ENCODE measurements at places on chromosomes 11 and 22.
A peak's percentile ranks its signal among the peaks of the same experiment; 100 is the strongest.

DNA sequence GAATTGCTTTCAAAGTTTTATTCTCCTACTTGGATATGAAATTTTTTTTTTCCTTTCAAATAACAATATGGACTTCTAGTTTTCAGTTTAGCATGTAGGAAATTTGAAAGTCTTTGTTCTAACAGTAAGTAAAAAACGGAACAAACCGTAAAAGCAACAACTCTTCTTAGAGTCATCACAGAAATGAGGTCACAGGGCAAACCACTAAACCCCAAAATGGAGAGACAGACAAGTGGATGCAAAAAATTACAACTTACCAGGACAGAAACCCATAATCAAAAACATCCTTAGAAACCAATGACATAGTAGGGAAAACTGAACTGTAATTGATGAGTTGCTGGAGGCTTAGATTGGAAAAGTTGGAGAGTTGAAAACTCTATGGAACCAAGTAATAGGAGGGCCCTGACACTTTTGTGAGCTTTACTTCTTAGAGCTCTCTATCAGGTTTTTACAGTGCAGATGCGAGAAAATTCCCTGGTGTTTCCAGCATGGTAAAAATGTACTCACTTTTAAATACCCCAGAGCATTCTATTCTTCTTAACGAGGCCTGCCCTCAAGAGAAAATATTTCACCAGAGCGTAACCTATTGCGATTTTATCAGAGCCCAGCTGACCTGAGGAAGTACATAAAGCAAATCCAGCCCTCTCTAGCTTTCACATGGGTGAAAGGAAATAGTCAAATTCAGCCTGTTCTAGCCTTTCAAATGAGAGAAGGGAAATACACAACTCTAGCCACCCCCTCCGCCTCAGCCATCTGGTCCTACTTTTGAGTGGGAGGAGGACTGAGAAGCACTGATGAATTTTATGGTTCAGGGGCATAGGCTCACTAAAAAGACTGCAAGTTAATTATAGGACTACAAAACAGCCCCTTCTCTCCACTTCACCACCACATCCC lies 39.1 kb downstream of the CASP12 start:
- no peak for DNase-seq
- H3K4me1 ChIP-seq = peaks cover 14% of the 10 kb centered on the region
- H3K4me3 ChIP-seq = no peak overlapping the region
- no peaks in the 10 kb centered on the region for H3K36me3 ChIP-seq

GRCh38 chr11:79066456-79067351 lies 374.1 kb downstream of the TENM4 start:
- H3K27me3 ChIP-seq = no peaks in the 10 kb centered on the region
- no peak for DNase-seq
- H3K27ac ChIP-seq = no peak overlapping the region
- no peaks in the 10 kb centered on the region for H3K36me3 ChIP-seq

DNA sequence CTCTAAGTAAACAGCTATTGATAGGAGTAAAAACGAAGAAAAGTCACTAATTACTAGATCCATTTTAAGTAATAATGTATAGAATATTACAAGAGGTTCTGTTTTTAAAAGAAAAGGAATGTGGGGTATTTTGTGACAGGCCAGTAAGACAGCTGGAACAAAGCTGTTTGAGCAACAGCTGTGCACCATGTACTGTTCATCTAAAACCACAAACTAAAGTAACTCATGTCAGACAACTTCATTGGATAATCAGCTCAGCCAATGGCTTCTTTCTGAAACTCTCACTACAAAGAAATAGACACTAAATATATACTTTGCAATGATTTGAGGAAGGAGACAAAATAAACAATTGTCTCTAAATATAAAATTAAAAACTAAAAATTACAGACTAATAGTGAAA lies 16.1 kb downstream of the RRAS2 start:
- H3K27me3 ChIP-seq = no peaks in the 10 kb centered on the region
- no peak overlapping the region for H3K4me3 ChIP-seq
- peaks cover 55% of the 10 kb centered on the region for H3K36me3 ChIP-seq
- no peak for DNase-seq
- no peak overlapping the region for H3K27ac ChIP-seq

DNA sequence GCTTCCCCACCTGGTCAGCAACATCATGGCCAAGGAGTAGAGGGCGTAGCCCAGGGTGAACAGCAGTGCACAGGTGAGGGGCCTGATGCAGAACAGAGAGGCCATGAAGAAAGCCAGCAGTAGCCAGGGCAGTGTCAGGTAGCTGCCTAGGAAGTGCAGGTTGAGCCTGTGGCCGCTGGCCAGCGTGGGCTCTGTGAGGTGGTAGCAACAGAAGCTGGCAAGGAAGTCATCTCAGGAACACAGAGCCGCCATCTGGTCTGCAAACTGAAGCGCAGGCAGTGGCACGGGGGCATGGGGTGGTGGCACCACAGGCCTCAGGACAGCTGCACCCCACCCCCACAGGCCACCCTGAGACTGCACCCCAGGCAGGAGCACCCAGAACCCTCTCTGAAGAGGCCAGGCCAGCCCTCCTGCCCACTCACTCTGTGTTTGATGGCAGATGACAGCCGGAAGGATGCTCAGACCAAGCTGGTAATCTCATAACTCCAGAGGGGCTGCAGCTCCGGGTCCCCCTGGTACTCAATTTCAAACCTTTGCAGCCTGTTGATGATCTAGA lies 95.3 kb downstream of the MED15 start:
- no peak overlapping the region for H3K4me3 ChIP-seq
- H3K4me1 ChIP-seq = peaks cover 3% of the 10 kb centered on the region
- no peak for DNase-seq
- H3K27ac ChIP-seq = no peak overlapping the region
- peaks cover 4% of the 10 kb centered on the region for H3K27me3 ChIP-seq

GRCh38 chr11:116193321-116194131 lies 579.3 kb downstream of the BUD13 start:
- no peak for DNase-seq
- H3K36me3 ChIP-seq = no peaks in the 10 kb centered on the region
- H3K27ac ChIP-seq = no peak overlapping the region
- H3K27me3 ChIP-seq = peaks cover 19% of the 10 kb centered on the region
- H3K4me1 ChIP-seq = no peaks in the 10 kb centered on the region
- no peak overlapping the region for H3K4me3 ChIP-seq

GRCh38 chr22:44206330-44206645 lies 25.6 kb downstream of the PARVG start:
- H3K27me3 ChIP-seq = peaks cover 3% of the 10 kb centered on the region
- H3K4me3 ChIP-seq = no peak overlapping the region
- DNase-seq = no peak
- no peak overlapping the region for H3K27ac ChIP-seq
- H3K4me1 ChIP-seq = peaks cover 9% of the 10 kb centered on the region

GRCh38 chr11:25981998-25982397 lies 349.9 kb upstream of the ANO3 start:
- no peaks in the 10 kb centered on the region for H3K27me3 ChIP-seq
- no peaks in the 10 kb centered on the region for H3K4me1 ChIP-seq
- no peaks in the 10 kb centered on the region for H3K36me3 ChIP-seq

DNA sequence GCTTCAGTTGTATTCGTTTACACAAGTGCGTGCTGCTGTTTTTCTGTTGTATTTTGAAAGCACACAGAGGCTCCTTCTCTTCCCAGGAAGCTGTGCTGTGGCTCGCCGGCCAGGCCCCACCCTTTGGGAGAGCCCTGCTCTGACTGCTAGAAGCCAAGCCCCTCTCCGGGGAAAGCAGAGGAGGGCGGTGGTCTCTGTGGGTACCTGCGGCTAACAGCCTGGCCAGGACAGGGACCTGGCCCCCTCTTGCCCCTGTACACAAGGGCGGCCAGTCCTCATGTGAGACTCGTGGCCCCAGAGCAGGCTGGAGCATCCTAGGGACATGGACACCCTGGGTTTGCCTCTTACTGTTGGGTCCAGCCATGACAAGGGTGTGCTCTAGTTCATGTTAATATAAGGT lies 14.8 kb downstream of the MOB2 start:
- H3K27me3 ChIP-seq = no peaks in the 10 kb centered on the region
- H3K27ac ChIP-seq = no peak overlapping the region
- H3K4me3 ChIP-seq = no peak overlapping the region
- H3K36me3 ChIP-seq = peaks cover 12% of the 10 kb centered on the region
- DNase-seq = no peak

GRCh38 chr22:45029501-45029900 lies 19.7 kb upstream of the PHF21B start:
- H3K4me1 ChIP-seq = no peaks in the 10 kb centered on the region
- no peak for DNase-seq
- H3K4me3 ChIP-seq = no peak overlapping the region
- no peaks in the 10 kb centered on the region for H3K36me3 ChIP-seq
- H3K27me3 ChIP-seq = peaks cover 4% of the 10 kb centered on the region

DNA sequence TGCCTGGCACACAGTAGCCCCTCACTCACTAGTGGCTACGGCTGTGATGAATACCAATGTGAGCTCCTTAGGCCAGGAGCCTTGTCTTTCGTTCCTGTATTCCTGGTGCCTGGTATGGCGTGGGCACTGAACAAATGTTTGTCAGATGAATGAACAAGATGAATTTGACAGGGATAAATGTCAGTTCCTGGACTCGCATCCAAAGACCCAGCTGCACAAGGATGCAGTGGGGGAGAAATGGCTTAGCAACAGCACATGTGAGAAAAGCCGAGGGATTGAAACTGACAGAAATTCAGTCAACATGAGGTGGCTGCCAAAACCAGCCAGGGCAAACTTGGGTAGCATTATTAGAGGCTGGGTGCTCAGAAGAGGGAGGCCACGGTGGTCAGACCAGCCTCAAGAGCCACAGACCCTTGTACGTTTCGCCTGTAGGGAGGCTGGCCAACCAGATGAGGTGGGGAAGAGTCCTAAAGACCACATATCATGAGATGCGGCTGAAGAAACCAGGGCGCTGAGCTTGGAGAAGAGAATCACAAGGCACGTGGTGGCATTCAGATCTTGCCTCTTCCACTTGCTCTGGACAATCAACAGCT lies 7.7 kb upstream of the SLC22A8 start:
- no peak overlapping the region for H3K4me3 ChIP-seq
- H3K27me3 ChIP-seq = peaks cover 10% of the 10 kb centered on the region
- peaks cover 2% of the 10 kb centered on the region for H3K4me1 ChIP-seq

- H3K4me3 ChIP-seq = peak overlapping the region; percentile 70
- peaks cover 92% of the 10 kb centered on the region for H3K36me3 ChIP-seq
- H3K27me3 ChIP-seq = no peaks in the 10 kb centered on the region
- peaks cover 91% of the 10 kb centered on the region for H3K4me1 ChIP-seq
Observed at GRCh38 chr11:35146074-35146521, 7.1 kb downstream of the CD44 start.

- no peaks in the 10 kb centered on the region for H3K27me3 ChIP-seq
- no peak for DNase-seq
- no peaks in the 10 kb centered on the region for H3K4me1 ChIP-seq
- no peak overlapping the region for H3K27ac ChIP-seq
Observed at GRCh38 chr11:30735946-30736345, 149.8 kb upstream of the MPPED2 start.

- H3K27ac ChIP-seq = no peak overlapping the region
- H3K4me3 ChIP-seq = no peak overlapping the region
- no peak for DNase-seq
- H3K27me3 ChIP-seq = peaks cover 83% of the 10 kb centered on the region
Observed at GRCh38 chr11:31805629-31806185, 5.4 kb downstream of the PAX6 start.

- no peak for DNase-seq
- H3K27ac ChIP-seq = no peak overlapping the region
- no peak overlapping the region for H3K4me3 ChIP-seq
- peaks cover 11% of the 10 kb centered on the region for H3K36me3 ChIP-seq
- H3K4me1 ChIP-seq = no peaks in the 10 kb centered on the region
Observed at GRCh38 chr22:35674335-35674734, 26.1 kb downstream of the APOL6 start.

GRCh38 chr11:100525635-100526034 lies 161.5 kb upstream of the ARHGAP42 start:
- no peaks in the 10 kb centered on the region for H3K27me3 ChIP-seq
- H3K36me3 ChIP-seq = no peaks in the 10 kb centered on the region
- no peak for DNase-seq

DNA sequence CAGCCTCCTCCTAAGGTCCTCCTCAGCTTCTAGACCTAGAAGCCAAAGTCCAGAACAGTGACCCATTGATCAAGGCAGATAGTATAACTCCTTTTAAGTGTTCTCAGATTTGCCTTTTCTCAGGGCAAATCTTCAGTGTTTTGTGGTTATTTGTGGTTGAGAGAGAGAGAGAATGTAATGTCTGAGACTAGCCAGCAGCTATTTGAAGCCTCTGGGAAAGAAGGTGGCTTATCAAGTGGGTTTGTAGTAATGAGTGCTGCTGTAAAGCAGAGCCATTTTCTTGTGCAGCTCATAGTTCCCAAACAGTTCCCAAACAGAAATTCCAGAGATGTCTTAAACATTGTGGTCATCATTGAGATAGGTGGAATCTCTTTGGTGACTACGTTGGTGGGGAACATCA lies 89.5 kb downstream of the RNF169 start:
- no peak overlapping the region for H3K27ac ChIP-seq
- no peaks in the 10 kb centered on the region for H3K4me1 ChIP-seq
- H3K4me3 ChIP-seq = no peak overlapping the region
- DNase-seq = no peak

- H3K4me3 ChIP-seq = no peak overlapping the region
- peaks cover 2% of the 10 kb centered on the region for H3K4me1 ChIP-seq
- no peaks in the 10 kb centered on the region for H3K27me3 ChIP-seq
- no peak for DNase-seq
- H3K36me3 ChIP-seq = peaks cover 4% of the 10 kb centered on the region
Observed at GRCh38 chr11:123566852-123567251, 87.6 kb downstream of the SCN3B start.

DNA sequence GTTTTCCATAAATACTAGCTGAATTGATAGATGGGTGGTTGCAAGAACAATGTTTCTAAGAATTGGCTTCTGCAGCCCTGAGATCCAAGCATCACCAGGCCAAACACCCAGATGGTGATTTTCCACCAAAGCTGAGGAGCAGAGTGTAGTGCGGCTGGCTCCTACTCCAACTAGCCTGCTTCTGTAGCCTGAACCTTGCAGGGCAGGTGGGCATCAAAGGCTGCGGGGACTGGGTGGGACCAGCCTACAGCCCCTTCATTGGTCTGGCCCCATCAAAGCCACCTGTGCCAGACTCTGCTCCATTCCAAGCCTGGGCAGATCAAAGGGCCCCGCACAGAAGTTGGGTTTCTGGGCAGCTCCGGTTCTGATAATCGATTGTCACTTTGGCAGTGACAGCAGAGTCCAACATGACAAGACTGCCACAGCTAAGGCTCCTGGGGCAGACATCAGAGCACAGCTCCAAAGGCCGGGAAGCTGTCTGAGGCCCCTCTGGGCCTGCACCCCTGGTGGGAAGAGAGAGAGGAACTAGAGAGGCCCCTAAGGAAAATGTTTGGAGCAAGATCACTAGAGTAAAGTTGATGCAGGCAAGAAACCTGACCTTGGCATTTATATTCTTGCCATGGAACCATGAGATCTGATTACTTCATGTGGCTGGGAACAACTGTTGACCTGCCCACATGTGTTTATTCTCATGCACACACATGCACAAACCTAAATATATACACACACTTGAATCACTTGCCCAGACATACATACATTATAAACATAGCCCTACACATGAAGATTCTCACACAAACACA lies 582.9 kb downstream of the INSC start:
- H3K27me3 ChIP-seq = no peaks in the 10 kb centered on the region
- H3K36me3 ChIP-seq = no peaks in the 10 kb centered on the region
- H3K4me3 ChIP-seq = no peak overlapping the region
- DNase-seq = no peak
- no peaks in the 10 kb centered on the region for H3K4me1 ChIP-seq

Measured in activated CD4-positive, alpha-beta memory T cell treated with anti-CD3 and anti-CD28 coated beads, Interleukin-2, amount 10 ng/mL, durations not matched to agents 7 days and 5 days (primary cell).